HAP-1 (cell line): ENCODE measurements at places on chromosomes 13 and 19.

DNA sequence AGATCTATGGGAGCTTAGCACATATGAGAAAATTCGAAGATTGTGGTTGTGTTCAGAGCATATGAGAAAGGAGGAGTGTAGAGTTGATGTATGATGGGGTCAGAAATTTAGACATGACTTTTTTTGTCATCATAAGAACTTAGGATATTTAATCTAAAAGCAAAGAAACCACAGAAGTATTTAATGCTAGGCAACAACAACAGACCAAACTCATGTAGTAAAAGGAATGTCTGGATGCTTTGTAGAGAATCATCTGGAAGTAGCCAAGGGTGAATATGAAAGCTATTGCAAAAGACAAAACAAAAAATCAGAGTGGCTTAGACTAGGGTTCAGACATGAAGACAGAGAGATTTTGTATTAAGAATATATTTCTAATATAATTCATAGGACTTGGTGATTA, 190.3 kb downstream of the SLITRK1 start:
- no peak for DNase-seq

GRCh38 chr19:33286899-33287298, 15.4 kb downstream of the CEBPA start:
- DNase-seq, result no peak

GRCh38 chr19:54696117-54696548, 28.1 kb upstream of the KIR3DL3 start:
- no peak for DNase-seq

DNA sequence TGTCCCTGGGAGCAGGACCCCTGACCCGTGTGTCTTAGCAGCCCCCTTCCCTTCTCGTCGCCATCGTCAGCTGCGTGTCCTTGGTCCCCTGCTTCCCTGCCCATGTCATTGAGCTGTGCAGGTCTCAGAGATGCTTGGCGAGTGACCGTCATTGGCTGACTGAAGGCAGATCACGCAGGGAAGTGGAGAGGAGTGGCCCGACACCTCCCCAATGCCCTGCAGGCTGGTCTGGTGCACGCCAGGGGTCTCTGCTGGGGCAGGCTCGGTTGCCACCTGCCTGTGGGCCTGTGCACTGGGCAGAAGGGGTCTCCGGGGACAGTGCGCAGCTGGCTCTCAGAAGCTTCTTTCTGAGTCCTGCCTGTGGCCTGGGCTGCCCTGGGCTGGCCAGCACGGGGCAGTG, 6.2 kb downstream of the GNA11 start:
- DNase-seq, result no peak

GRCh38 chr13:60463787-60464186, 66.8 kb downstream of the TDRD3 start:
- no peak for DNase-seq

DNA sequence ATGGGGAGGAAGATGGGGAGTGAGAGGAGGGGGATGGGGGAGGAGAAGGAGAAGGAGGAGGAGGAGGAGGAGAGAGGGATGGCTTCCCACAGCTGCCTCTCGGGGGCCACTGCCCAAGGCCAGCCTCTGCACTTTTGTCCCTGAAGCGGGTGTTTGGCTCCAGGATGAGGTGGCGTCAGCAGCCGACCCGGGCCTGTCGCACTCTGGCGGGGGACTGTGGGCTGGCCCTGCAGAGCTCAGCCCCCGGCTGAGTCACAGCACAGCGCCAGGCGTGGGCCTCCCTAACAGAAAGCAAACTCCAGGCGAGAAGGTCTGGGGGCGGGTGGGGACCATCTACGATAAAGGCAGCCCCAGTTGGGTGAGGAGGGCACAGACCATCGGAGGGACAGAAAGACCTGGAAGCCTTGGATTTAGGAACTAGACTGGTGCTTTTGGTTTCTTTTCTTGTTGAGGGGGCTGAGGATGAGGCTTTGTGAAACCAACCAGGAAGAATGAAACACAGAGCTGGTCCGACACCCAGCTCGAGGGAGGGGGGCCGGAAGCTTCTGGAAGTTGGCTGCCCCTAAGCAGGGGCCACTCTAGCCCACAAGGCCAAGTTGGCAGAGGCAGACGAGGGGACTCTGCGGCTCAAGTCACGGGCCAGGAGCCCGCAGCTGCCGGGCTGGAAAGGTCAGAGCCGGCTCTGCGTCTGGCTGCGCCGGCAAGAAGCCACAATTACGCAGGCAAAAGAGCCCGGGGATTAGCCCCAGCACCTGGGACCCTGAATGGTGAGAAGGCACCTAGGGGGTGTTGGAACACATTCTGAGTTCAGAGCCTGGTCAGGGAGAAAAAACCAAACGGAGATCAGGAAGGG, 18.2 kb downstream of the LSM4 start:
- DNase-seq, result peak; percentile 60
